Glomerular endothelial cell (primary cell): ENCODE measurements at places on chromosomes 7 and 10.
A peak's percentile ranks its signal among the peaks of the same experiment; 100 is the strongest.

DNA sequence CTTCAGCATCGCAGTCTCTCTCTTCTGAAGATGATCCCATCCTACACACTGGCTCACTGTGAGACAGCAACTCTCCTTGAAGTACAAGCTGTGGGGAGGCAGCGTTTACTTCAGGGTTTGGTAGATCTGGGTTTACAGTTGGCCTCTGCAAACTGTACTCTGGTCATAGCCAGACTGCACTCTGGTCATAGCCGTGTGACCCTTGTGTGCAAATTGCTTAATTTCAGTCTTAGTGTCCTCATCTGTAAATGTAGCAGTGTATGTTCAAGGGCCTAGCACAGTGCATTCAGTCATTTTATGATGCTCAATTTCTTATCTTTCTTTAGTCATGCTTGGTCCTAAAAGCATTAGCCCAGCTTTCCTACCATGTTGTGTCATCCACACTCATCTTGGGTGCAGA is 188.2 kb downstream of the LRMDA start:
- DNase-seq, result no peak

DNA sequence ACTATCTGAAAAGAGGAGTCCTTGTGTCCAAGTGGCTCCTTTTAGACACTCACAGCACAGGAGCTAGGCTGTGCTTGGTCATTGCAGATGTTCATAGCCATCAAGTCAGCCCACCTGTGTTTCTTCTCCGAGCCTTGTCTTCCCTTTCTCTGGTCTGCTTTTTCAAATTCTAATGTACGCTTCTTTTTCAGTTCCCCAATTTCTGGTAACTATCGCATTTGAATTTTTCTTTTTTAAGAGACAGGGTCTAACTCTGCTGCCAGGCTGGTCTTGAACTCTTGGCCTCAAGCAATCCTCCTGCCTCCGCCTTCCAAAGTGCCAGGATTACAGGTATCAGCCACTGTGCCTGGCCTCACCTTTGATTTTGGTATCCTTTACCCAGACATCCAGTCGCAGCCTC is 18.9 kb downstream of the APBB1IP start:
- DNase-seq, result no peak

GRCh38 chr7:17940951-17941431 is 697 bp upstream of the SNX13 start:
- DNase-seq, result no peak

DNA sequence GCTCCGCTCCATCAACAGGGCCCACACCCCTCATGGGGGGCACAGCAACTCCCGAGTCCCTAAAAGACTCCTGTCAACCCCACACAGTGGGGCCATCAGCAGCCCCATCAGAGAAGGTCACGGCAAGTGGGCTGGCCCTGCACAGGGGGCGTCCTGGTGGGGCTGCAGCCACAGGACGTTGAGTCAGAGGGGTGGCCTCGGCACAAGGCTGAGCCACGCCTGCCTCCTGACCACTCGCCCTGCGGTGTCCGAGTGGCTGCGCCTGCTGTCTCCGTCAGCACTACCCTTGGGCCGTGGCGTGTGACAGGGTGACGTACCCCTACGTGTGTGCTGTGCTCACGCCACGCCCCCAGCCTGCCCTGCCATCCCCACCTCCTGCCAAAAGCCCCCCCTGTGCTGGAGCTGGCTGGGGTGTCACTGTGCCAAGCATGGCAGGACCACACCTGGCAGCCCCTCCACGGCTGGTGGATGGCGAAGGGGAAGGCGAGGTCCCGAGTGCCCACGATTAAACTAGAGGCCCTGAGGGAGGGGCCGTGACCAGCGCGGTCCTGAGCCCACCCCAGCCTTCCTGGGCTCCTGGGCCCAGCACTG is 26.0 kb upstream of the NKX6-2 start:
- no peak for DNase-seq

- DNase-seq, result no peak
Observed at GRCh38 chr10:59537501-59537900, 172.1 kb downstream of the SLC16A9 start.

- peak; percentile 16 for DNase-seq
Observed at GRCh38 chr7:102220960-102221800, 65.5 kb upstream of the SH2B2 start.

DNA sequence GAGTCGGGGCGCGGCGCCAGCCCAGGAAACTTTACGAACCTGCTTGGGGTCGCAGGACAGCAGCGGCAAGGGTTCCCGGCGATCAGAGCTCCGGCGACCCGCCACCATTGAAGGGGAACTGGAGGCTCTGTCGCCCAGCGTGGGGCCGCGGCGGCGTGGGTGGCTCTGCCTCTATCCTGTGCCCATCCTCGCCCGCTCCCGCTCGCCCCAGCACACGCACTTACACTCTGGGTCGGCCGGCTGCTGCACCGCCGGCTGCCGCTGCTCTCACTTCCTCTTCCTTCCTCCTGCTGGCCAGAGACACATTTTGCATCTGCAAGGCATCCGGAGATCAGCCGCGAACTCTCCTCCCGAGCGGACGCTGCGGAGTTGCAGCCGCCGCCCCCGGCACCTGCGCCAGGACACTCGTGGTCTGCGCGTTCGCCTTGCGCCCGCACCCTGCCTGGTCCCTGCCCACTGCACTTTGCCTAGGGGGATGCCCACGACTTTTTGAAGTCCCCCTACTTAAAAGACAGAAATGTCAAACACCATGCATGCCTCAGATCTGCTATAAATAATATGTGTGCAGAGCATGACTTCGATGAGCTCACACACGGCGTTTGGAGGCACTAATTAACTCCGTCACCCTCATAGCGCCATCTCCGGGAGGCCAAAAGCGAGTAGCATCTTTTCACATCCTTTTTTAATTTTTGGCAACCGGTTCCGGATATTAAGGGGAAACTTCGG is at the start of gene ELMO1:
Gene ELMO1, minus strand, starts transcription at position 229 of the 726 bp plus-strand sequence. CDS start 106,174 bp downstream, outside the sequence.
- DNase-seq, result no peak

DNA sequence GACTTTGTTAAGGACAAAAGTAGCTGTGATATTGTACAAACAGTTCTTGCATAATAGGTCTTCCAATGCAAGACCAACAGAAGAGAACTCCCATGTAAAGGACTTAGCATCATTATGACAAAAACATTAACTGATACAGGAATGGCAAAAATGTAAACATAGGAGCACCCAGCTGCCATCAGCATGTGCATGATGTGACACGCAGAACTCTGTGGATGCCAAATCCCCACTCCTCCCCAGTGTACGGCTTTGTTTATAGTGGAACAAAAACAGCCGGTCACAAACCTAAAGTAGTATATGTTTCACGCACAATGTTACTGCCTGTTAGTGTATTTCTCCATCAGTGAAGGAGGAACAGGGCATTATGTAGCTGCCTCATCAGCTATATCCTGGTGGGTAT is 316.0 kb upstream of the AOAH start:
- no peak for DNase-seq

DNA sequence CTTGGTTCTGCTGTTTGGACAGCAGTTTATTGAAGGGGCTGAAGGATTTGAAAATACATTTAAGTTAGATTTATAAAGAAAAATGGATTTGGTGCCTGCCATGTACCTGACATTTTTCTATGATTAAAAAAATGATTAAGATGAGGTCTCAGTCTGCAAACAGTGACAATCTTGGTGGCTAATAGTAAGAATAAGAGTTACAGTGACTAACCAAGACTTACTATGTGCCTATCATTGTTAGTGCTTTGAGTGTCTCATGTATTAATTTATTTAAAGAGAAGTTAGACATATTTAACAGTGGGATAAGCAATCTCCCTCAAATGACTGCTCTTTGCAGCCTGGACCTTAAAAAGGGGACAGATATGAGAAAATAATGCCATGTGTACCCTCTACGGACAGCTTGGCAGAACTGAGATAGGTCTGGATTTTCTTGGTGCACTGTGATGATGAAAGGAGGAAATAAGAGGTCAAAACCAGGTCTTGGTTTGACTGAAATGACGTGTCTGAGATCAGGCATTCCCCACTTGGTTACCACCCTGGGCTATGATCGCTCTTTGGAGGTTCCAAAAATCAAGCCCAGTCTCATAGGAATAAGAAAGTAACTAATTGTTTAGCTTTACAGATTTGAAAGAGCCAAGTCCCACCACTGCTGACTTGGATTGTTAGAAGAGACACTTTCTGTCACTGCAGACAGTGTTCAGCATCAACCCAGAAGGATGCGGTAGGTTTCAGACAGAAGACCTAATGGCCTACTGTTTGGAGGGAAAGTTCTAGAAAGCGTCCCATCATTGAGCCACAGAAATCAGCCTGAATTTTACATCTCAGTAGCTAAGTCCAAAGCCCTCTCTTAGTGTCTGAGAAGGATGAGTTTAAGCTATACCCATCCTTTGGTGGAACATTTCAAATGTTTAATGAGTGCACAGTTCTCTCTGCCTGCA is 2.1 kb downstream of the CASP7 start:
- DNase-seq, result no peak

GRCh38 chr10:4835494-4835918 is 9.5 kb downstream of the AKR1E2 start:
- no peak for DNase-seq

- no peak for DNase-seq
Observed at GRCh38 chr7:152876749-152877148, 117.2 kb downstream of the ACTR3B start.

DNA sequence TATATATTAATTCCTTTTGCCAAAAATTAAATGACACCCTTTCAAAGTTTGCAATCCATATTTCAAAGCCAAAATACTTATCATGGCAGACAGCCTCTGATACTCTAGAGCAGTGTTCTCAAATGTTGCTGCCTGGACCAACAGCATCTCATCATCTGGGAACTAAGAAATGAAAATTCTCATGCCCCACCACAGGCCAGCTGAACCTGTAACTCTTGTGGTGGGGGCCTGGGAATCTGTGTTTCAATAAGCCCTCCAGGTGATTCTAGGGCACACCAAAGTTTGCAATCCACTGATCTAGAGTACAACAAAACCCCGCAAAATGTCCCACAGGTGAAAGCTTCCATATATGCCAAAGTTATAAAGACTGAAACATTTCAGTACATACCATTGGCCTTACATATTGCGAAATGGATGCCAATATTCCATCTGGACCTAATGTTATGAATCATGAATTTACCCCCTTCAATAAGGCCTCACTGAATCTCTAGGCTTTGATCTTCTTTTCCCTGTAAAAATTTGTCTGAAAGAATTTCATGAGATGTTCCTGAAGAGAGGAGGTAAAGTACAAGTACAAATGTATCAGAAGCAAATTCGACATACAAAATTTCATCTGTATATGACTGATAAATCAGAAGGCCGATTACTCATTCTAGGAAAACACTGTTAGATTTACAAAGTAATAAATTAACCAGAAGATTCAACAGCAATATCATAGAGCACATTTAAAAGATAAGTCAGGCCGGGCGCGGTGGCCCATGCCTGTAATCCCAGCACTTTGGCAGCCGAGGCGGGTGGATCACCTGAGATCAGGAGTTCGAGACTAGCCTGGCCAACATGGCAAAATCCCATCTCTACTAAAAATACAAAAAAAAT is 25.3 kb upstream of the EPC1 start:
- DNase-seq, result no peak

- DNase-seq, result no peak
Observed at GRCh38 chr10:103882285-103883007, 27.1 kb upstream of the SH3PXD2A start.

- DNase-seq, result no peak
Observed at GRCh38 chr10:10587744-10588393, 429.8 kb upstream of the CELF2 start.

DNA sequence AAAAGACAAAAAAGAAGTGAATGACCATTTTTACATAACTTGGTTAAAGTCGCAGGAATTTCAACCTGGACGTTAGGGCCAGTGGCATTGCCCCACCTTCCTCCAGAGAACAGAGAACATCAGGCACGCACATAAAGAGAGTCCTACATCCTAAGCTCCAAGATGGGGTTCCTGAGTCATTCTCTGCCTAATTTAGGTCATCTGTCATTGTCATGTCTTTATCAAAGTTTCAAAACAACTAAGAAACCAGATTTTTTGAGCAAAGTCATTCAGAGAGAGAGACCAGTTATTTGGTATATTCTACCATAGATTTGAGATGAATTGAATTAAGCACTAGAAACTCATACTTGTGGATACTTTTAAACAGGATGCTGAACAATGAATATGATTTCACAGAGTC is 241.7 kb downstream of the CALN1 start:
- no peak for DNase-seq

DNA sequence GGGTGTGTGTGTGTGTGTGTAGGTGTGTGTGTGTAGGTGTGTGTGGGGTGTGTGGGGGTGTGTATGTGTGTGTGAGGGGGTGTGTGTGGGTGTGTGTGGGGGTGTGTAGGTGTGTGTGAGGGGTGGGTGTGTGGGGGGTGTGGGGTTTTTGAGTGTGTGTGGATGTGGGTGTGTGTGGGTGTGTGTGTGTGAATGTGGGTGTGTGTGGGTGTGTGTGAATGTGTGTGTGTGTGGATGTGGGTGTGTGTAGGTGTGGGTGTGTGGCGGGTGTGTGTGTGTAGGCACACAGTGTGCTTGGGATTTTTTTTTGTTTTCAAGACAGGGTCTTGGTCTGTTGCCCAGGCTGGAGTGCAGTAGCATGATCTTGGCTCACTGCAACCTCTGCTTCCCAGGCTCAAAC is 36.8 kb upstream of the TCF7L2 start:
- DNase-seq, result no peak

- no peak for DNase-seq
Observed at GRCh38 chr10:132634947-132635271, 97.3 kb downstream of the INPP5A start.

- DNase-seq, result peak; percentile 16
Observed at GRCh38 chr10:12906051-12906541, 95.4 kb downstream of the CCDC3 start.
